Tongue (tissue), 3 donors: ENCODE measurements at places on chromosomes 6 and 20. TPM values are rescaled to one million over a fixed set of nuclear protein-coding genes. Genes with fewer than 3 reads are reported as not detected.

The ULBP3 gene
- 1.8 TPM for total RNA-seq

The PMEPA1 gene
- total RNA-seq = 12.1 TPM

The SLC22A1 gene
- total RNA-seq = not detected

The DPPA5 gene
- not detected for total RNA-seq

The CLIC5 gene
- 18.1 TPM for total RNA-seq

The SNAI1 gene
- 0.31 TPM for total RNA-seq

The BTN1A1 gene
- not detected for total RNA-seq

The INSM1 gene
- not detected for total RNA-seq

The SLC52A3 gene
- total RNA-seq = 0.82 TPM

The EPPIN gene
- not detected for total RNA-seq

The NCOA7 gene
- 28.8 TPM for total RNA-seq

The CST3 gene
- 229 TPM for total RNA-seq

The LY6G5C gene
- total RNA-seq = not detected

The COL11A2 gene
- 5.7 TPM for total RNA-seq

The GPSM3 gene
- total RNA-seq = 1.5 TPM

The FAM217B gene
- 11.5 TPM for total RNA-seq

The CSTF1 gene
- 46.3 TPM for total RNA-seq

The R3HDML gene
- total RNA-seq = not detected

The PPP1R14C gene
- total RNA-seq = 42.3 TPM

The CALHM4 gene
- total RNA-seq = not detected

The ATP6V1G2 gene
- total RNA-seq = 1.3 TPM

The SLC2A10 gene
- total RNA-seq = 31.2 TPM

The ENPP4 gene
- 44.0 TPM for total RNA-seq

The SPATS1 gene
- total RNA-seq = not detected

The VIP gene
- total RNA-seq = 1.8 TPM

The CGA gene
- total RNA-seq = 1.9 TPM

The GGTLC1 gene
- total RNA-seq = not detected

The MROH8 gene
- 10.5 TPM for total RNA-seq

The SOX18 gene
- 17.6 TPM for total RNA-seq

The NRSN1 gene
- total RNA-seq = 0.51 TPM

The SDCBP2 gene
- total RNA-seq = 3.6 TPM

The MYH7B gene
- total RNA-seq = 6.1 TPM

The STMN3 gene
- 15.6 TPM for total RNA-seq

The FAM217A gene
- total RNA-seq = not detected

The GJE1 gene
- total RNA-seq = not detected
